ENCODE measurements at places on chromosomes 7 and 10.

- no peak for DNase-seq
Observed at GRCh38 chr7:91880016-91880412, 488 bp downstream of the MTERF1 start.

- DNase-seq: no peak
Observed at GRCh38 chr10:29830531-29831512, 196.1 kb upstream of the SVIL start.

- no peak for DNase-seq
Observed at GRCh38 chr10:23412223-23412622, 26.7 kb upstream of the OTUD1 start.

- no peak for DNase-seq
Observed at GRCh38 chr10:132405463-132405991, 8.5 kb downstream of the PWWP2B start.

DNA sequence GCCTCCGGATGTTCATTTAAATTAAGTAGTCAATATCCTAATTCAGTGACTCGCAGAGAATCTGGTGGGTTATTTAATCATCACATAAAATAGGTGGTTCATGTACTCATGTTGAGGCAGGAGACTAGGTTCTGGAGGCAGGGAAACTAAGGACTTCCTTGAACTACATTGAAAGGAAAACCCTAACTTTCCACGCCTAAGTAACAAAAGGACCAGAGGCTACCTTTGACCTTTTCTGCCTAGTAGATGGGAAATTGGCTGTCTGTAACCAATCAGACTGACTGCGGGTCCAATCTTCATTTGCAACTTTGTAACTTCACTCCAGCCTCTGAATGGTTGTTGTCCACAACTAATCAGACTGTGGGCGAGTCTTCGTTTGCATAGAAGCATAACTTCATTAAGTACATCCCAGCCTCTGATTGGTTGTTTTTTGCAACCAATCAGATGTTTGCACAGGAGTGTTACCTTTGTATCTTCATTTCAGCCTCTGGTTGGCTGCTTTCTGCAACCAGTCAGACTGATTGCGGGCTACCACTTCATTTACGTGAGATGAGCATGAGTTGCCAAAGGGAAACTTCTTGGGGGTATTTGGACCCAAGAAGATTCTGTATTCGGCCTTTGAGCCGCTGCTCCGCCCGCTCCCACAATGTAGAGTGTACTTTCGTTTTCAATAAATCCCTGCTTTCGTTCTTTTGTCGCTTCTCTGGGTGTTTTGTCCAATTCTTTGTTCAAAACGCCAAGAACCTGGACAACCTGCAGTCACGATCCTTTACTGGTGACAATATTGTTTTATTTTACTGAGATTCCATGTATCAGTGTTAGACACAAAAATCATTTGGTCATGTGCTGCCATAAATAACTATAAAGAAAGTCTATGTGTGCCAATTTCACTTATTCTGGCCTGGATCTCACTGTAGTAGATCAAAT, 1.7 kb upstream of the ST7 start:
- DNase-seq: no peak

DNA sequence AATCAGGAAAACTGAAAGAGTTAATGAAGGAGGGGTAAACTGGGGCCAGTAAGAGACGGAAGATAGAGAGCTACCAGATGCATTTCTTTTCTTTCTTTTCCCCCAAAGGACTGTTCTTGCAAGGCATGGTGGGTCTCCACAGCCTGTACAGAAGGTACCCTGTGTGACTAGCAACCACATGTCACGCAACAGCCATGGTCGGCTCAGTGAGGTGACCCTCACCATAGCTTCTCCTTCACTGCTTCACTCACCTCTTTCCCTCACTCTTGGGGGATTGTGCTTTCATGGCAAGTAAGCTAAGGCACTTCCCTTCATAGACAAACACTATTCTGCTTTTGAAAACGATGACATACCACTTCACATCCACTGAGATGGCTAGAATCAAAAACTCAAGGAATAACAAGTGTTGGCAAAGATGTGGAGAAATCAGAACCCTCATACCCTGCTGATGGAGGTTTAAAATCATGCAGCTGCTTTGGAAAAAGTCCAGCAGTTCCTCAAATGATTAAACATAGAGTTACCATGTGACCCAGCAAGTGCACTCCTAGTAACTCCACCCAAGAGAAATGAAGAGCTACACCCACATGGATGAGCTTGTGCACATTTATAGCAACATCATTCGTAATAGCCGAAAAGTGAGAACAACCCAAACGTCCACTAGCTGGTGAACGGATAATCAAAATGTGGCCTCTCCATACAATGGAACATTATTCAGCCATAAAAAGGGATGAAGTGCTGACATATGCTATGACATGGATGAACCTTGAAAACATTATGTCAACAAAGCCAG, 3.8 kb upstream of the INSIG1 start:
- DNase-seq: no peak

DNA sequence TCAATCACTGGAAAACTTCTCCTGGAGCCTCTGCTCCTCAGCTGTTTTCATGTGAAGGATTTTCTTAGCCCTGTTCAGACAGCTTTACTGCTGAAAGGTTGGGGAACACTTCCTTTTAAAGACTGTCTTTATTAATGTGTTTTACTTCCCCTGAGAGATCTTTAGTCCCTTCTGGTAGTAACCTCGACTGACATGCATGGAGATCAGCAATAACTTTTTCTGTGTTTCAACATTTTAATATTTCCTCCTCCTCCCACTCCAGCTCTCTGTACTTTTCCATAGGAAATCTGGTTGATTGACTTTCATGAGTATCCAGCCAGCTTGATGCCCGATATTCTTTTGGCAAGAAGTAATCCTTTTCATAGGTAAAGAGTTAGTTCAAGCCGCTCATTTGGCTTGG, 62.7 kb upstream of the STRIP2 start:
- DNase-seq: no peak

- no peak for DNase-seq
Observed at GRCh38 chr7:75734586-75735458, 3.9 kb downstream of the HIP1 start.

GRCh38 chr7:97298561-97298960, 181.1 kb downstream of the SDHAF3 start:
- no peak for DNase-seq

All from CD4-positive, alpha-beta T cell (primary cell).